NCI-H187 treated with DMSO at 0.1 percent for 48 hours (cell line): ENCODE measurements at places on chromosomes 16 and 17.

DNA sequence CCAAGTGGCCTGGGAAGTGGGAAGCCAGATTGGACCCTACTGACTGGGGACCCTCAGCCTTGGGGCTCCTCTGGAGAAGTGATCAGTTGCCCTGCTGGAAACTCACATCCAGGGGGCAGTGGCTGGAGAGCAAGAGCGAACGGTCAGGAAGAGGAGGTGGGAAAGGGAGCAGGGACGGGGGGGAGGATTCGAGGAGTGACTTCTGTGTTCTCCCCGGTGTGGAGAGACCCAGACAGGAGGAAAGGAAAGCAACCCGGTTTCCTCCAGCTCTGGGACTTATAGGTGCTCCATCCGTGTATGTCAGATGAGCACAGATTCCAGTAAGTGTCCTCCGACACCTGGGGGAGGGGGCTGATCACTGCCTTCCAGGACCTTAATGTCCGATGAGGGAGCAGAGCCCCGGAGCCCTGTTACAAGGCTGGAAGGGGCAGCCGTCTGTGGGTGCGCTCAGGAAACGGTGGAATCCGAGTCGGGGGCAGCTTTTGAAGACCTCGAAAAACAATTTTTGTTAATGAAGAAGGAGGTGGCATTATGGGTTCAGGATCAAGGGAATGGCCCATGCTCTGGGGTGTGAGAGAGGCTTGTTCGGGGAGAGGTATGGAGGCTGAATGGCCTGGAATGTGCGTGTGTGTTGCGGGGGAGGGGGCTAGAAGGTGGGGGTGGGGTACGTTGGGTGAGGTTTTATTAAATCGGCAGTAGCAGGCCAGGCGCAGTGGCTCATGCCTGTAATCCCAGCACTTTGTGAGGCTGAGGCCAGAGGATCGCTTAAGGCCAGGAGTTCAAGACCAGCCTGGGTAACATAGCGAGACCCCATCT is 34.8 kb upstream of the NDRG4 start:
- no peak for DNase-seq

- no peak for DNase-seq
These were observed 7.0 kb upstream of the C1QTNF8 start for GRCh38 chr16:1102921-1103635.

DNA sequence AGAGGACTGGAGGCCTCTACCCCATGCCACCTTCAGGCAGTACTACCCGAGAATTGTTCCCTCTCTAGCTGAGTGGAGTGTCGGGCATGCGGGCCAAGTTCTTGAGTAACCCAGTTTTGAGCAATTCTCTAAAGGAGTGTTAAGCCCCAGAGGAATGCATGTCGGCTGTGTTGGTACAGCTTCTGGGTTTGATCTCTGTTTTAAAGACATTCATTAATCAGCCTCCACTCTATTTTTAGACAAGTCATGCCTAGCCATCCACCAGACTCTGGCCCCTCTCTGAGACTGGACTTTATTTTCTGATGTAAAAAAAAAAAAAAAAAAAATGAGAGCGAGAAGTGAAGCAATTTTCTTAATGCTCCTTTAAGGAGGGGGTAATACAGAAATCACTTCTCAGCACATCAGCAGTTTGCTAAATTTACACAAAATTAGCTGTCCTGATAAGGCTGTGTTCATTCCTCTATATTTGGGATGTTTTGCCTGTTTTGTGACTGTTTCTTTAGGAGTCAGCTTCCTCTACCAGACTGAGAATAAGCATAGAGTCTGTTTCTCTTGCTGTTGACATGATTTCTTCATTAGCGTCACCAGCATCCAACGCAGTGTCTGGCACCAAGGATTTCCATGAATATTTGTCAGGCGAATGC is 88.7 kb downstream of the AXIN2 start:
- no peak for DNase-seq

- no peak for DNase-seq
These were observed 41.5 kb downstream of the RPTOR start for GRCh38 chr17:80585890-80586845.
